ENCODE measurements at places on chromosomes 12 and 14. TPM values are rescaled to one million over a fixed set of nuclear protein-coding genes. Genes with fewer than 3 reads are reported as not detected.

DNA sequence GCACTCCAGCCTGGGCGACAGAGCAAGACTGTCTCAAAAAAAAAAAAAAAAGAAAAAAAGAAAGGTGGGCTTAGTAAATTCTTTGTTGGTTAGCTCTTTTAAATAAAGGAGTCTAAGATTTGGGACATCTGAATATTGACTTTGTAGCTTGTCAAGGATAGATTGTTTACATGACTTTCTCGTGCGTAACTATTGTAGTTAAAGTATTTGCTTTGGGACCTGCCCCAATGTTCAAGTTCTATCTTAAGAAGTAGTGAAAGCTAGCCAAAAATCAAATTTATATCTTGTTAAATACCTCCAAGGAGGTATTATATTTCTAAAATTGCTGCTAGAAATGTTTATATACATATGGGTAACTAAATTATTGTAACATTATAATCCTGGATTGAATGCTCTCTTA is 32.4 kb downstream of the PTPN21 start:
- DNase-seq, result no peak

- DNase-seq, result peak; percentile 49
Measured at GRCh38 chr12:106113824-106114446, 24.8 kb downstream of the NUAK1 start.

GRCh38 chr14:83913476-83913875 is 1616.5 kb upstream of the FLRT2 start:
- no peak for DNase-seq

GRCh38 chr12:80857311-80857710 is 80.4 kb downstream of the LIN7A start:
- no peak for DNase-seq

DNA sequence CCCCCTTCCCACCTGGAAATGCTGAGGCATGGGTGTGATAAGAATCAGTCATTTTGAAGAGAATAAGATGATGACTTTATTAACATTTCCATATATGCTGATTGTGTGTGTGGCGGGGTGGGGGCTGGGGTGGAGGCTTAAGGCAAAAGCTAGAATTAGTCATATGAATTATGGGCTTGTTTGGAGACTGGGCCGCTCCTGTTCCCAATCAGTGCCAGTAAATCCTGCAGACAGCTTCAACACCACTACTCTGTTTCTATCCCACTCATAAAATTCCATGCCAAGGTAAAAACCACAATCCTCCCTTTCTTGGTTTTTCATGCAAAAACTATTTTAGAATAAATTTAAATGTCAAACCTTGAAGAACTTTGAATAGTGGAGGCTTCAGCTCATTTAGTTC is 29.9 kb upstream of the SLC38A2 start:
- no peak for DNase-seq

- DNase-seq, result no peak
Measured at GRCh38 chr12:94012590-94012989, 135.8 kb upstream of the PLXNC1 start.

MPHOSPH9 gene
- total RNA-seq, result 27.7 TPM
